Melanocyte of skin (primary cell): ENCODE measurements at places on chromosomes 13 and 19. TPM values are rescaled to one million over a fixed set of nuclear protein-coding genes. Genes with fewer than 3 reads are reported as not detected.

Gene MUC16
- not detected in 2 replicates for total RNA-seq

Gene CCDC169
- total RNA-seq: 3.7 and 4.3 TPM in 2 replicates

Gene METTL21C
- total RNA-seq: not detected in 2 replicates

Gene TDRD3
- total RNA-seq: 80.6 and 119 TPM in 2 replicates

Gene GPC5
- under 0.01 TPM in 1 of 2 replicates, not detected in the other for total RNA-seq

Gene RDH8
- 2.7 and 10.6 TPM in 2 replicates for total RNA-seq

Gene CEACAM8
- total RNA-seq: not detected in 2 replicates

Gene TNFSF13B
- total RNA-seq: 10.3 and 25.6 TPM in 2 replicates

Gene CD177
- not detected in 2 replicates for total RNA-seq

Gene FXYD1
- not detected in 2 replicates for total RNA-seq

Gene SELENOV
- 0.36 TPM in 1 of 2 replicates, not detected in the other for total RNA-seq

Gene SLC25A15
- total RNA-seq: 12.4 and 32.7 TPM in 2 replicates
